ENCODE measurements at places on chromosomes 6 and 20.

DNA sequence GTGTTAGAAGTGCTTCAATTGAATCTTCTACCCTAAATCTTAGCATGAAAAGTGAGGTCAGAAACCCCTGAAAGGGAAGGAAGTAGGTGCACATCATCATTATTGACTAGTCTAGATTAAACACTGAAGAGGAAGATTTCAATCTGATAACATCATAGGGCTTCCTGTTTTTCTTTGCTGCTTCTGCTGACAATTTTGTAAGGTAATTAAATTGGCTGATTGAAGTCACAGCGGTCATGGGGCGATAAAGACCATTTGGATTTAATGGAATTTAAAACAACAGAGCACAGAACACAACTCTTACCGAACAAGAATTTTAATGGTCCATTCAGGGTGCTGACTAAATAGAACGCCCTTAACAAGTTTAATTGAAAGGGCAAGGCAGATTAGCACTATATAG is 11.3 kb downstream of the GRIK2 start:
- DNase-seq: no peak

DNA sequence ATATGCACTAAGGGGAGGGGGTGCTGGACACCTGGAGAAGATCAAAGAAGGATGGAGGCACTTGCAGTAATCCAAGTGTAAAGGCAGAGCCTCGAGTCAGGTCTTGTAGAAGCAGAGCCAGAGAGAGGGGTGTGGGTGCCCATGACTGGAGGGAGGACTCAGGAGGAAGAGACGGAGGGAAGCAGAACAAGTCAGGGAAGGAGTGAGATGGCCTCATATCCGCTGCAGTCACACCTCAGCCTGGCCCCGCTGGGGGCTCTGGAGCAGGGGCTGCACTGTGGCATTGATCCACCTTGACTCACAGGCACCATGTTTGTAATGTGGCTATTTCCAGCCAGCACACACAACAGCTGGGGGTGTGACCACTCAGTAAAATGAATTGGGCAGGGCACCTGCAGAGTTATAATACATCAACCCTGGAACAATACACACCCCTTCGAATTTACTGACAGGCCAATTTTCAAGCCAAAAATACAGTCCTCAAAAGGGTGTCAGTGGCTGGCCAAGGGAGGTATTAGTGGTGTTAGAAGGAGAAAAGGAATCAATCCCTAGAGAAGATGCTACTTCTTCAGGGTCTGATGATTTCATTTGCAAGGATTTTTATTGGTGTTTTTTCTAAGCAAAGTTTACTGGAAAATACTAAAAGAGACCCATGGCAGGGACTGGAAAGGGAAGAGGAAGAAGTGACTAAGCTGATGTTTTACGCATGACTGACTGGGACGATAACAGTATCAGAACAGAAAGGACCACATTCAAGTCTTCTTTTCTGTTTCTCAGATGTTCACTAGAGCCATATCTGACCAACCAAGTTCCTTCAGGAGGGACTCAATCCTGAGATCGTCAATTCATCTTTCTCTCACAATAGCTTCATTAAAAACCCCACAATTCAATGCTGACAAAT is 18.9 kb upstream of the NXT1 start:
- DNase-seq: no peak

GRCh38 chr6:39961178-39961577 is 26.9 kb upstream of the MOCS1 start:
- no peak for DNase-seq

DNA sequence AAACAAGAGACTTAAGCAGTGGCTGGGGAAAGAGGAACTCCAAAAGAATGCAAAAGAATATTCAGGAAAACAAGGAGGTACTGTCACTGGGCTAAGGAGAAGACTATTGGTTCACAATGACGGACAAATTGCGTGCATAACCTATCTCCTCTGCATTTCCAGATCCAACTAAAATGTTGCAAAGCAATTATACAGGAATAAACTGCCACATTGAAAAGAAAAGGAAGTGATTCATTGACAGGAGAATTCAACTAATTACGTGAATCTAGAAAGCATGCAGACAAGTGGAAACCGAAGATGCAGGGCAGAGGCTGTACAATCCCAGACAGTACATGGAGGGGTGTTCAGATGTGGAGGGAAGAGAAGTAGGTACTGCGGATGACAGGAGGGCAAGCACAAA is 152.8 kb upstream of the RIPOR2 start:
- no peak for DNase-seq

DNA sequence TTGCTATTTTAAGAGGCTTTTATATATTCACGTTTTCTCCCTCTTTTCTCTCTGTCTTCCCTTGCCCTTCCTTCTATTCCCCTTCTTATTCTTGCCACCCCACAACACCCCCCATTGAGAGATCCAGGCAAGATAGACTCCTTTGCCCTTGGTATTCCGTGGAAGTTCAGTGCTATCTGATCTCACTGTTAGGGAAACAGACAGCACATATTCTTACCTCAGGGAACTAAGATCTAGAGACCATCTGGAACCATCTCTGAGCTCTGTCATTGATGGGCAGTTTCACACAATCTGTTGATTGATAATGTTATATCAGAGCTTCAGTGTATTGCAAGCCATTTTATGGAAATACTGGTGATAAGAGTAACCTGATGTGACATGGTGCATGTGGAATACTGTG is 228.8 kb downstream of the ARID1B start:
- no peak for DNase-seq

- no peak for DNase-seq
Observed at GRCh38 chr6:155595284-155595683, 139.6 kb upstream of the NOX3 start.

Measured in DMS79 treated with DMSO at 0.1 percent for 48 hours (cell line).